ENCODE measurements at places on chromosomes 1 and 21.

DNA sequence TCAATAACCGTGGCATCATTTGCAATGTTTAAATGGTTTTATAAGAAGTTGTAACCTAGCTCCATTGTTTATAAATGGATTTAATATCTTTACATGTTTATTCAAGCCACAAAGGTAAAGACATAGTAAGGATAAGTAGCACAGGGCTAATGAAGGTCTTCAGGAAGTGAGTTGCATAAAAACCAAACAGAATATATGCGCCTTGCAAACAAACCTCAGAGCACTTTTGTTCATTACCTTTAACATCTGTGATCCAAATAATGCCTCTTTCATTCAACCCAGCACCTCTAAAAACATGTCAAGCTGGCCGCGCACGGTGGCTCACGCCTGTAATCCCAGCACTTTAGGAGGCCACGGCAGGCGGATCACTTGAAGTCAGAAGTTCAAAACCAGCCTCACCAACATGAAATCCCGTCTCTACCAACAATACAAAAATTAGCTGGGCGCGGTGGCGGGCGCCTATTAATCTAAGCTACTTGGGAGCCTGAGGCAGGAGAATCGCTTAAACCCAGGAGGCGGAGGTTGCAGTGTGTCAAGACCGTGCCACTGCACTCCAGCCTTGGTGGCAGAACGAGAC, 25.3 kb downstream of the BRINP3 start:
- no peak for DNase-seq

- DNase-seq = no peak
Observed at GRCh38 chr1:218556016-218556415, 210.9 kb downstream of the TGFB2 start.

DNA sequence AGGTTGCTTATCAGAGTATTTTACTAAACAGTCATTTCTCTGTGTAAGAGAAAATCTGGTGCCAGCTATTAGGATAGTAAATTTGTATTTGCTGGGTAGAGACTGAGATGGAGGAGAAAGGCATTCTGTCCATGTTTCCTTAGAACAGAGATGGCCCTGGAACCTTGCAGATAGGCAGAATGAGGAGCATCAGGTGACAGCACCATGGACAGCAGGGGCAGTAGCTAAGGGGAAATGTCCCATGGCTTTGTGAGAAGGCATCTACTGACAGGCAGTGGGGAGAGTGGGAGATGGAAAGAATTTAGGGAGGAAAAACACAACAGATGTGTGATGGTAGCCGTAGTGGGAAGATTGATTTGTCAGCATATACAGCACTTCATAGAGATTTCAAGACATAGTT, 105.0 kb downstream of the PRRX1 start:
- DNase-seq = no peak

GRCh38 chr1:223425550-223425949, 32.3 kb downstream of the CCDC185 start:
- no peak for DNase-seq

All from right lobe of liver (tissue), 6 donors.